NCI-H748 treated with DMSO at 0.1 percent for 48 hours (cell line): ENCODE measurements at places on chromosomes 11 and 22.

DNA sequence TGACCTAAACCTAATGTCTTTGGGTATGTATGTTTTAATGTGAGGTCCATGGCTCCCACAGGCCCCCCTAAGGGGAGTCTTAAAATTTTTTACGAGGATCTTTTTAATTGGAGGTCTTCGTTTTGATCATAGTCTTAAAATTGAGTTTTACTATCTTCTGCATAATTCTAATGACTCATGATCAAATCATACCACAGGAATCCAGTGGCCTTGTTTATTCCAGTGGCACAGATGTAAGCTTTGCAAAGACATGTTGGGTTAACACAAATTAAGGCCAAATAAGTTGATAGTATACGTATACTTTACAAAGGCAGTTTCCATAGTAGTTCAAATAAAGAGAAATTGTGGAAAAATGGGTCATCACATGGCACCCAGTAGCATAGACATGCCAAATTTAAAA lies 33.9 kb upstream of the FJX1 start:
- DNase-seq, result no peak

DNA sequence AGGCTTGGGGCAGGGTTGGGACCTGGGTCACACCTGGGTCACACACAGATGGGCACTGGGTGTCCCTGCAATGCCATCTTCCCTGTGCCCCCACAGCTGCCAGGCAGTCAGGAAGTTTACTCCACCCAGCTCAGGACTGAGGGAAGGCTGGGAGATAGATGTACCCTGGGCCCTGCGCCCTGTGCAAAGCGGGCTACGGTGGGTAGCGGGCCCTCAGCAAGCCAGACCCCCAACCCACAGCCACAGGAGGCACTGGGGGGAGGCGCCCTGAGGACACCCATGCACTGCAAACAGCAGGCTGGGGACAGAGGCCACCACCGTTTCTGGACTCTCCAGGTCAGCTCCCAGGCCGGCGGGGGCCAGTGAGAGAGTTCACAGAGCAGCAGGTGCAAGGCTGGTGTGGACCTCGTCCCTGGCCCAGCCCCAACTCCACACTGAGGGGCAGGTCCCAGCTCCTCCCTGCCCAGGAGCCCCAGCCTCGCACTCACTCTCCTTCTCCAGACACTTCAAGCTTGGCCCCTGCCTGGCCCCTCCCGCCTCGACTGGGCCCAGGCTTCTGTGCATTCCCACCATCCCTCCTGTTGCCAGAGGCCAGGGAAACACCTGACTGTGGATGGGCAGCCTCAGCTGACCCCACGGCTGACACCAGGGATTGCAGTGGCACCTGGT lies 4.9 kb downstream of the DUSP8 start:
- DNase-seq, result no peak

- DNase-seq, result no peak
These were observed 403.2 kb upstream of the DDI1 start for GRCh38 chr11:103633068-103633788.

GRCh38 chr11:44564670-44565210 lies 723 bp upstream of the CD82 start:
- DNase-seq, result peak; percentile 56

DNA sequence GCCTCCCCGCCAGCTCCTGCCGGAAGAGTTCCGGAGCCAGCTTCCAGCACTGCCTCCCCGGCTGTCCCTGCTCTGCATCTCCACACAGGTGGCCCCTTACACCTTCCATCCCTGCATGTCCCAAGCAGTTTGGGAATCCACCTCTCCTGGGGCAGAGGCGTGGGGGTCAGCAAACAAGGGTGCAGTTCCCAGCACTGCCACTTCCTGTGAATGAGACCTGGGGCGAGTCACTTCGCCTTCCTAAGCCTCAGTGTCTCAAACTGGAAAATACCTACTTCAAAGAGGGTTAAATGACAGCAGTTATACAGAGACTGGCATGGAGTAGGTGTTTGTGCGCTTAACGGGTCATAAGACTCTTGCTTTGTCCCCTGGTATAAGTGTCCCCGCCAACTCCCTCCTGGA lies 5.2 kb downstream of the CYTH4 start:
- no peak for DNase-seq

GRCh38 chr11:35614939-35615569 lies 3.2 kb upstream of the FJX1 start:
- no peak for DNase-seq

- peak; percentile 30 for DNase-seq
These were observed 2193.4 kb upstream of the RAG2 start for GRCh38 chr11:38791346-38791961.

DNA sequence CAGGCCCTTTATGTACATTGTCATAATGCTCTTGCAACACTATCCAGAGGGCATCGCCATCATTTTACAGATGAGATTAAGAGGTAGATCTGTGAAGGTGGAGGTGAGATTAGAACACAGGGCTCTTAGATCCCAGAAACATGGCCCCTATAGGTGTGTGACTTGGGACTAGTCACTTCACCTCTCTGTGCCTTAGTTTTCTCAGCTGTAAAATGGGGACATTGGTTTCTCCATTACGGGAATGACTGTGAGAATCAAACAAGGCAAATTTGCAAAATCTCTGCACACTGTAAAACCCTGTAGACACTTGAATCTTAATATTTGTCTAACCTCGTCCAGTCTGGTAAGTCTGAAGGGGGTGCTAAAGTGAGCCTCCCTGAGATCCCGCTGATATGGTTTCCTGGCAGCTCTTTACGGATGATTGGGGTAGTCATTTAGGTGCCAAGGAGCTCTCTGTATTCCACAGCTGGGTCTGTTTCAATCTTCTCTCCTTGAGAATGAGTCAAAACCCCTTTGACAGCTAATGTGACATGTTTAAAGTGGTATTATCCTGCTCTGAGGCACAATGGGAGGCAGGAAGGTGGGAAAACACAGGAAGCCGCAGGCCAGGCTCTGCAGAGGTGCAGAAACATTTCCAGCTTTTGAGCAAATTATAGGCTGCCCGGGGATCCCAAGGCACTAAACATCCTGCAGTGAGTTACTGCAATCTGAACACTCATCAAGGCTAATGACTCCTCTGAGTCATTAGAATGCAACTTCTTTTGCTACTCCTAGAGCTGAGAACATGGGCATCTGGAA lies 140.8 kb downstream of the CCDC81 start:
- no peak for DNase-seq

GRCh38 chr11:131470216-131470925 lies 100.0 kb downstream of the NTM start:
- DNase-seq, result no peak

DNA sequence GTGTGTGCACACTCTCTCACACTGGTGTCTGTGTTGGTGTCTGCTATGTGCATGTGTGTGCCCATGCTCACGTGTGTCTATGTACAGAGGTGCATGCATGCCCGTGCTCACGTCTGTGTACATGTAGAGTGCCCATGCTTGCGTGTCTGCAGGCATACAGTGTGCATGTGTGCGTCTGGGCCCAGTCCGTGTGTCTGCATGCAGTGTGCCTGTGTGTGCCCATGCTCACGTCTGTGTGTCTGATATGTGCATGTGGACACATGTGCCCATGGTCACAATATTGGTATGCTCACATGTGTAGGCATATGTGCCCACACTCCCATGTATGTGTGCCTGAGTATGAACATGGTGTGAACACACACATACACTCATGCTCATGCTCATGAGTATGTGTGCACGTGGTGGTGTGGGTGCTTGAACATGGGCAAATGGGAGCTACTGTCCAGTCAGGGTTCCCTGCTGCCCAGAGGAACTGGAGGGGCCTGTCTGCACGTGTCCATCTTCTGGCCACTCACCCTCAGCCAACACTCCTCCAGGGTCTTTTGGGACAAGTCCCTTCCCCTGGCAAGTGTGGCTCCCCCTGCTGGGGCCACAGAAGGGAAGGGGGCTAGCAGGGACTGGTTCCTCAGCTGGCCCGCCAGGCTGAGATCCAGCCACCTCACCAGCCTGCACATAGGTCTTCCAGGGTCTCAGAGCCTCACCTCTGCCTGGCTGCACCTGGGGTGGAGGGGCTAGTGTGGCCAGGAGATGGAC lies 7.3 kb upstream of the TBX1 start:
- DNase-seq, result no peak

- no peak for DNase-seq
These were observed 36.0 kb downstream of the ART5 start for GRCh38 chr11:3605771-3606203.

GRCh38 chr11:111335549-111335948 lies 37.2 kb downstream of the POU2AF3 start:
- no peak for DNase-seq

- DNase-seq, result no peak
These were observed 42.1 kb upstream of the GNB1L start for GRCh38 chr22:19896665-19897355.

GRCh38 chr11:2208691-2209369 lies 37.2 kb upstream of the TH start:
- no peak for DNase-seq

- no peak for DNase-seq
These were observed 24.8 kb upstream of the FNBP4 start for GRCh38 chr11:47791774-47792430.

- no peak for DNase-seq
These were observed 7.3 kb downstream of the SERGEF start for GRCh38 chr11:18005376-18006129.

GRCh38 chr11:34354782-34355181 lies 3.0 kb downstream of the ABTB2 start:
- no peak for DNase-seq

DNA sequence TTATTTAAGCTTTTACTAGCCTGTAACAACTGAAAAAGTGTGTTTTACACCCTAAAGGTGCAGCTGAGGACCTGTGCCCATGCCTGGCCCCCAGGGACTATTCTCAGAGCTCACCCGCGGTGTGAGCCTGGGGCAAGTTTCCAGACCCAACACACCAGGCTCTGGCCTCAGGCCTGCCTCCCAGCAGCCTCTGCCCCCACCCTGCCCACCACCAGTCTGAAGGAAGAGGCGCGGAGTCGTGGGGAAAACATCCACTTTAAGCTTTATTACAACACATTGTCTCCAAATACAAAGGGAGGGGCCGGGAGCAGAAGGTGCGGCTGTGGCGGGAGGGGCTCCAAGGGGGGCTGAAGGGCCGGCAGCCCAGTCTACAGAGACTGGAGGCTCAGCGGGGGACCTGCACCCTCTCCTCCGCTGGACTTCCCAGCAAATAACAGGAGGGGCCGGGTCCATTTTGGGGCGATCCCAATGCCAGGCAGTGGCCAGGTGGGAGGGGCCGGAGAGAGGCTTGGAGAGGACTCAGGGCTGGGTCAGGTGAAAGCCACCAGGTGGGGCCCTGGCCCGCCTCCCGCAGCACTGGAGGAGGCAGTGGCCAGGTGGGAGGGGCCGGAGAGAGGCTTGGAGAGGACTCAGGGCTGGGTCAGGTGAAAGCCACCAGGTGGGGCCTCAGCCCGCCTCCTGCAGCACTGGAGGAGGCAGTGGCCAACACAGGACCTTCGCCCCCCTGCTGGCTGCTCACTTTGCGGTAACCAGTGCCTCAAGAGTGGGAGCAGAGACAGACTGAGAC lies 18.1 kb downstream of the DUSP8 start:
- peak; percentile 19 for DNase-seq

DNA sequence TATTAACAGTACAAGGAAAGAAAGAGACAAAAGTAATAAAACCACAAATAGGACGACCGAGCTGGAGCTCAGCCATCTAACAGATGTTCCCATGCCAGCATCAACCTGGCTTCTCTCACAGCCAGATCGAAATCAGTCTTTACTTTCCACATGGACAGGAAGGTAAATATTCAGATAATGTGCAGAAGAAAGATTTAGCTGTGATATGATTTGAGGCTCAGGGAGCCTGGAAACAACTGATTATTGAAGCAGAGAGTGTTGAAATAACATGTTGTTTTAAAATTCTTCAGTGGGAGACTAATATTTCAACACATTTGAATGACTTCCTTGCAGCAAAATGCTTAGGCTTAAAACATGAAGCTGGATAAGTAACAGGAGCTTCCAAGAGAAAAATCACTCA lies 546.8 kb downstream of the ETS1 start:
- DNase-seq, result no peak

- DNase-seq, result no peak
These were observed 10.0 kb downstream of the TMEM132A start for GRCh38 chr11:60934124-60934789.

DNA sequence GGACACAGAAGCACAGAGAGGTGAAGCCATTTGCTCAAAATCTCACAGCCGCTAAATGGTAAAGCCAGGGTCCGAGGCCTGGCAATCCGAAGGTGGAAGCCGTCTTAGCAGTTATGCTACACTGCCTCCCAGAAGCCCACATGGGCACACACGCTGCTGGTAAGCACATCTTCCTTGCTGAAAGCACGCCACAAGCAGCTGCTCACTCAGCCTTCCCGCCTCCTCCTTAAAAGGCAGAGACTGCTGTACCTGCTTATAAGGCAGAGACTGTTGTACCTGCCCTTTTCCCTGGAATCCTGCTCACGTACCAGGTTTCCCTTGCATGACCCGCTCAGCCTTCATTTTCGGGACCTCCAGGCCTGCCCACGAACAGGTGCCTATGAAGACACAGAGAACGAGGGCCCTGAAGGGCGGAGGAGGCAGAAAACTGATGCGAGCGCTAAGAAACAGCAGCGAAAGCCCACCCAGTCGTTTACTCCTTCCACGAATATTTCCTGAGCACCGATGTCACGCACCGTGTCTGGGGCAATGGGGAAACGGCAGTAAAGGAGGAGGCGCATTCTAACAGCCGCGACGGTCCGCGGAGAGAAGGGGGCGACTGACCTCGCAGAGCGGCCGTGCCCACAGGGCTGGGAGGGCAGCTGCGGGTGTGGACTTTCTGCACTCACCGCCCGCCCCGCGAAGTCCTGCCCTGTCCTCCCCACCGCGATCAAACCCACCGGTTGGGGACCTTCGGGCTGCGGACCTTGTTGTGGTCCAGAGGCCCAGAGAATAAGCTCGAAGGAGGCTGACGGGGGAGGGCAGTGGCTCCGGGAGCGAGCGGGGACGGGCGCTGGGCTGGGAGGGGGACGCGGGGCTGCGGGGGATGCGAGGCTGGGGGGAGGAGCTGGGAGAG lies 13.0 kb downstream of the SPATA19 start:
- no peak for DNase-seq

DNA sequence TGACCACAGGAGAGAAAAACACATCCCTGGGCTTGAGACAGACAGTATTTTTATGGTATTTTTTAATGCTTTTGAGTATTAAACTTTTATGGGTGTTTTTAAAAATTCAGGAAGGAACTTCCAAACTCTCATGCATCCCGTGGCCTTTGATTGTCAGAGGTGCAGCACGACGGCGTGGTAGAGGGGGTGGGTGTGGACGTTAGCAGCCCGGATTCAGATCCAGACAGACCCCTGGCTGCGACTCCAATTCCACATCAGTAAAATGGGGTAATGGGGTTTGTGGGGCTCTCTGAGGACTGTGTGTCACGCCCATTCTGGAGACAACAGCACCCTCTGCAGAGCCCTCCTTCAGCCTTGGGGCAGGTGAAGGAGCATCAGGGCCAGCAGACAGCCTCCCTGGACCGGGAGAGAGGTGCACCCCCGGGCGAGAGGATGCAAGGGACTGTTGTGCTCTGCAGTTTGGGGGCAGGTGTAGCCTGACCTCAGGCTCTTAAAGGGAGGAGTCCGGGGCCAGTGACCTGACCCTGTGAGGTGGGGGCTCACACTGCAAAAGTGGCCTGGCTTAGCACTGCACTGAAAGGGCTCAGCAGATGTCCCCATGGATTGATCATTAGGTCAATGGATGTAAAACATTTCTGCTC lies 1024.3 kb downstream of the TBC1D22A start:
- DNase-seq, result no peak
